ENCODE measurements at places on chromosomes 3 and 15.
A peak's percentile ranks its signal among the peaks of the same experiment; 100 is the strongest.

DNA sequence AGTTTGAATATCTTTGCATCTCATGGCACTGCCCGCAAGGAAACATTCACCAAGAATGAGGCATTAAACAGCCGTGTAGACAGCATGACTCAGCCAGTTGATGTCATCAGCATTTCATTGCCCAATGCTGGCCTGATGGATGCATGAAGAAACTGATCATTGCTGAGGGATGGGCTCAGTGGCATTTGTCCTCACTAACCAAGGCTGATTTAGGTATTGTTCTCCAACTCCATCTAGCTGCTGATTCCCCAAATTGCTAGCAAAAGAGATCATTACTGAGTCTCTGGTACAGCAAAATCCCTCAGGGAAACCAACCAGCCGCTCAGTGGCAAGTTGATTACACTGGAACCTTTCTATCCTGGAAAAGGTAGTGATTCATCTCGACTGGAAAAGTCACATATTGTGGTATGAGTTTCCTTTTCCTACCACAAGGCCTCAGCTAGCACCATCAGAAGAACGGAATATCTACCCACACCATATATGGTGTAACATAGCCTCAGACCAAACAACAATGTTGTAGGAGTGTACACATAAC lies 186.5 kb upstream of the GAP43 start:
- no peak for DNase-seq

DNA sequence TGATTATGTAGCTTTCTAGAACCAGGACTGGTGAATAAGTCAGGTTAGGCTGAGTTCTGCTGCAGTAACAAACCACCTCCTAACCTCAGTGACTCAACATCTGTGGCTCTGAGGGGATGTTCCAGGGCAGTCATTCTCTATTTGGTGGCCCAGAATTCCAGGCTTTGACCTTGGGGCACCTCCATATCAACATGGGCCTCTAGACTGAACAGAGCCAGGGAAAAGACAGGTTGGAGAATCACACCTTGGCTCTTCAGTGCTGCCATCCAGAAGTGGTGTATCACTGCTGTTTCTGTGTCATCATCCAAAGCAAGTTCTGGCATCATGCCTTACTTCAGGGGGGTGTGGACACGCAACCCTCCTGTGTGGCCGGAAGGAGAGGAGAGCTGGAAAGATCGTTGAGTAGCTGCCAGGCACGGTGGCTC lies 15.3 kb downstream of the ZBTB47 start:
- no peak for DNase-seq

- DNase-seq, result no peak
Measured at GRCh38 chr15:31480356-31481025, 153.9 kb downstream of the KLF13 start.

DNA sequence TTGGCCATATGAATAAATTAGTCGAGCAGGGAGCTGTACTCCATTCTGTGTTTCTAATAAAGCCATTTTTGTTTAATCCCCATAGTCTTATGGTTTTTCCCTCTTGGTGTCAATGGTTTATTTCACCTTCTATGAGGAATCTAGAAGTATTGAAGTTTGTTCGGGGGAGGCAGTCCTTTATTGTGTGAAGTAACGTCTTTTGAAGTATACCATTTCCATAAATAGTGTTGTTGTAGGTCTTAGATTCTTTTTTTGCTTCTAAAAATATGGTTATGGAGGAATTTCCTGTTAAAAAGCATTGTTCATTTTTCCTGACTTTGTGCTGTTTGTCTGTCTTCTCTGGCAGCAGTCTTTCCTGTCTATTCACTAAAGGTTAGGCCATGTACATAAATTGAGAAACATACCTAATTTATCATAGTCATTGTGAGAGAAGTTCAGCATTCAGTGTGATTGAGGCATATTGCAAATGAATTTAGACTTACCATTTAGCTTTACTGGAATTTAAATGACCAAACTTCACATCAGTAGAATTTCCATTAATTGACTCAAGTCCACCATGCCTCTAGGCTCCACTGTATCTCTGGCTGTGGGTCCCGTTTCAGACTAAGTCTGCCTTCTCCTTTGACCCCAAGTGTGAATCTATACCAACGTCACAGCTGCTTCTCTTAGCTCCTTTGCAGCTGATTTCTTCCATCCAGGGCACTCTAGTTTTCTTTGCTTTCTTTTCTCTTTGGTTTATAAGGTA lies 37.3 kb downstream of the YEATS2 start:
- DNase-seq, result no peak

GRCh38 chr3:109532257-109533216 lies 195.2 kb upstream of the DPPA4 start:
- peak; percentile 35 for DNase-seq

DNA sequence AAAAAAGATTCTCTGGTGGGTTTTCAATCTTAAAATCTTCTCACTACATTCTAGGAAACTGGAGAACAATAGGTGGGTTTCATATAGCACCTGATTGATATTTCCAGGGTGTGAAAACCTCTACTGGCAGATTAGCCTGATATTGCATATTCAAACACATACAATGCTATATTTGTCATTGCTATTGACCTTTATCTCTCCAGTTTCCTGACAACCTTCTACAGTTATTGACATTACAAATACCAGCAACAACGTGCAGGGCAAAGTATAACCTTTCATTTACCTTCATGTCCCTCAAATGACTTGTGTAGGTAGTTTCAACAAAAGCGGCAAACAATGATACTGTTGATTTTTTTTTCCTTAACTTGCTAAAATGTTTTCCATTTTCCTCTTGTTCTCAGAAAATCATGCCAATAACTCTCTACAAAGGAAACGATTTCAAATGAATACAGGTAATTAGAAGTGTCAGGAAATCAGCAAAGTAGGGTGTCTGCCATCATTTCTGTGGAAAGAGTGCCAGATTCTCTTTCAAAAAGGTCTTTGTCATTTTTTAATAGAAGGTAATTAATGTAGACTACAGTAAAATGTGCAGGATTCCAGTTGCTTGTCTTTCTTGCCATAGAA lies 72.6 kb upstream of the CDIN1 start:
- DNase-seq, result no peak

DNA sequence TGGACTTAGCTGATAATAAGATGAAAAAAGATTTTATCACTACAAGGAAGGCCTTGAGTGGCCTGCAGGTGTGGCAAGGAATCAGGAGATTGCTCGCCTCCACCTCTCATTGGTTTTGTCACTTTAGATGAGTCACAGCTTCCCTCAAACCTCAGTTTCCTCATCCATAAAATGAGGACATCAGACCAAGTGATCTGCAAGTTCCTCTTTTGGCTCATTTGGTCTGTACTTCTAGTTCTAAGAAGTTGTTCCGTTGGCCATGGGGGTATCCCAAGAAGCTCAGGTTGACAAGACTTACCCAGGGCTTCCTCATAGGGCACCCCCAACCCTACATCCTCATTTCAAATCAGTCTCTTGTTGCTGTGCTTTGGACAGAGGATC lies 254.1 kb downstream of the UACA start:
- DNase-seq, result no peak

GRCh38 chr15:88911766-88912118 lies 1.4 kb downstream of the MFGE8 start:
- no peak for DNase-seq

- DNase-seq, result no peak
Measured at GRCh38 chr3:31252216-31253185, 280.2 kb upstream of the STT3B start.

All from activated naive CD4-positive, alpha-beta T cell treated with Interleukin-2 at 50 U/mL for 16 hours (primary cell).